ENCODE measurements at places on chromosomes 11 and 22.
A peak's percentile ranks its signal among the peaks of the same experiment; 100 is the strongest.

GRCh38 chr11:115132436-115133228, 371.6 kb downstream of the CADM1 start:
- DNase-seq: peak; percentile 19

DNA sequence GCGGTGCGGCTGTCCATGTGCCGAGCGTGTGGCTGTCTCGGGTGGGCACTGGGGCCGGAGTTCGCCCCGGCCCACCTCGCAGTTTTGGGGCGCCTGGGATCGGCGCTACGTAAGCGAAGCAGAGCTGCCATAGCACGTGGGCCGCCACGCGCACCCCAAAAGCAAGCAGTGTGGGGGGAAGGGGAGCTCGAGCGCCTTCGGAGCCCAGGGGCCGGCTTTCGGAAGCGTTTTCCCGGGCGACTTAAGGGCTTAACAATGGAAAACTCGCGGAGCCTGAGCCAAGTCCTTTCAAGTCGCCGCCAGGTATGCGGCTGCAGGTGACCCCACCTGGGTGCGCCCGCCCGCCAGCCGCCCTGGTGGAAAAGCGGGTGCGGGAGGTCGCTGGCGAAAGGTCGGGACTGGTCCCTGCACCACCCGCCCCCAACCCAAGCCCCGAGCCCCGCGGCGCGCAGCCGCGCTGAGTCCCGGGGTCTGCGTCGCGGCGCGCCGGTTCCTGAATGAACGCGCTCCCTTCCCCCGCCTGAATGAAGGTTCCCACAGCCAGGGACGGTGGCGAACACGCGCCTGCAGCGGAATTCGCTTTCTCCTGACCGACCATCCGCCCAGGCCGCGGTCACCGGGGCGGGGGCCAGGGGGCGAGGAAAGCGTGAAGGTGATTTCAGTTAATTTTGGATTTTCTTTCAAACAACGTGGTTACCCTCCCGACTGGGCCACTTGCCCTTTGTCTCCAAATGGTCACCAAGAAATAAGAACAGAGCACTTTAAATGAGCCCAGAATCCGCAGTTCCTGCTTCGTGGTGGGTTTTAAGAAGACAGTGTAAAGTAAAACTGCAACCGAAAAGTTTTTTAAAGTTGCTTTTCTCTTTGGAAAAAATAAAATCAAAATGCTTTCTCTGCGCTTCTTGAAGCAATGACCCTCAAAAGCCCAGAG, 2.8 kb upstream of the CCND1 start:
- DNase-seq: peak; percentile 89

- no peak for DNase-seq
Observed at GRCh38 chr11:23097891-23098290, 237.6 kb upstream of the CCDC179 start.

- DNase-seq: no peak
Observed at GRCh38 chr22:46148816-46149511, 1.4 kb upstream of the PPARA start.

DNA sequence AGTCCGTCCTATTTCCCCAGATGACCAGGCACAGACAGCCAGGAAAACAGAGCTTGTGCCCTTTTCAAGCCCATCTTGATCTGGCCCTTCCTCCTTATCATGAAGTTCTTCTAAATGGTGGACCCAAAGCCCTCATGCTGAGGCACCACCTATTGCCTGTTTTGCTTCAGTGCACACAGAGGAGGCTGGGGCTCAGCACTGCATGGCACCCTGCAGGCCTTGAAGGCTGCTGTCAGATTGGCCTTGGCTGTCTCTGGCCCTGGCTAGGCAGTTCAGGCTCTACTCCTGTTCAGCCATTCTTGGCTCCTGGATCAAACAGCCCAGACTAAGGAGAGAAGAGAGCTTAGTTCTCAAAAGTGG, 49.2 kb downstream of the OTOG start:
- no peak for DNase-seq

DNA sequence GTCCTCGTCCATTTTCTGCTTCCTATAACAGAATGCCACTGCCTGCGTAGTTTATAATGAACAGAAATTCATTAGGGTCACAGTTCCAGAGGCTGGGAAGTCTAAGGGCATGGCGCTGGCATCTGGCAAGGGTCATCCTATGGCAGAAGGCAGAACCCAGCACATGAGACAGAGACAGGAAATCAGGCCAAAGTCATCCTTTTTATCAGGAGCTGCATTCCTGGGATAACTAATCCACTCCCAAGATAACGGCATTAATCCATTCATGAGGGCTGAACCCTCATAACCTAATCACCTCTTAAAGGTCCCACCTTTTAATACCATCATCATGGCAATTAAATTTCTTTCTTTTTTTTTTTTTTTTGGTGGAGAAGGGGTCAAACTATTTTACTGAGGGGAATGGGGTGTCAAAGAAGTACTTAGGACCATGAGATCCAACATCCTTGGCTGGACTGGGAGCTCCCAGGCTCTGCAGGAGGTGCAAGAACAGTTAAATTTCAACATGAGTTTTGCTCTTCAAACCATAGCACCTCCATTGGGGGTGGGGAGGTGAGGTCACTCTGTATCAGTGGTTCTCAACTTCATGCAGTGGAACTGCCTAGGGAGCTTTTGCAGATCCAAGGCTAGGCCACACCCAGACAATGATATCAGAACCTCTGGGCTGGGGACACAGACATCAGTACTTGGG, 4.4 kb downstream of the TMEM109 start:
- no peak for DNase-seq

GRCh38 chr22:27880778-27881394, 38.2 kb downstream of the PITPNB start:
- peak; percentile 71 for DNase-seq

GRCh38 chr11:72780296-72781062, 13.4 kb downstream of the STARD10 start:
- no peak for DNase-seq

- no peak for DNase-seq
Observed at GRCh38 chr11:19012636-19013035, 47.9 kb downstream of the MRGPRX2 start.

DNA sequence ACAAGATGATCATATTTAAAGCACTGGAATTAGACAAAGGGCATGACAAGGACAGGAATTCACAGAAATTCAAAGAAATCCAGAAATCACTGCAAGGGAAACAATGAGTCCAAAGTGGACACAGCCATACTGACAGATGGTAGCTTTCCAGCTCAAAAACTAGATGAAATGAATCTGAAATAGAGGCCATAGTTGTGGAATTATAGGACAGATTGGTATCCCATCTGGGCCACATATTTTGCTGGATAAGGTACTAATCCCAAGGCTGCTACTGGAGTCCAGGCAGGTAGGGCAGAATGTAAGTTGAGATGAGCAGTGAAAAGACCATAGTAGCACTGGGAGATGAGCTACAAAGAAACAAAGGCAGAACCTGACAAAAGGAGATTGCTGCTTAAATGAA, 258.3 kb upstream of the ANO3 start:
- DNase-seq: no peak

- peak; percentile 90 for DNase-seq
Observed at GRCh38 chr11:69642913-69643632, 2.1 kb downstream of the CCND1 start.

GRCh38 chr11:68988491-68988890, 7.7 kb upstream of the MRGPRD start:
- DNase-seq: no peak

DNA sequence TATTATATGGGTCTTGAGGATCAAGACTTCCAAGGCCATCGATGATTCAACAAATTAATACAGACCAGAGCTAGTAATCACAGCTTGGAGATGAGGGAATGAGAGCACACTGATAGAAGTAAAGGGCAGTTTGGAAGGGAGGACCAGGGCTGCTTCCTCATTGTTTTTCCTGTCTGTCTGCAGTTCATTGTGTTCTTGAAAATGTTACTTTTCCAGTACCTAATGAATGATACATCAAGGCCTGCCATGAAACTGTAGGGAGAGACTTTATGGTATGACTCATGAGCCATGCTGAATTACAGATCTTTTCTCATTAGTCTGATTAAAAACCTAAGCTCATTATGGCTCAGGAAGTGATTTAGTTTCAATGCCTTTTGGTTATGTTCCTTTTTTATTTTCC, 855.6 kb downstream of the KCNA4 start:
- no peak for DNase-seq

DNA sequence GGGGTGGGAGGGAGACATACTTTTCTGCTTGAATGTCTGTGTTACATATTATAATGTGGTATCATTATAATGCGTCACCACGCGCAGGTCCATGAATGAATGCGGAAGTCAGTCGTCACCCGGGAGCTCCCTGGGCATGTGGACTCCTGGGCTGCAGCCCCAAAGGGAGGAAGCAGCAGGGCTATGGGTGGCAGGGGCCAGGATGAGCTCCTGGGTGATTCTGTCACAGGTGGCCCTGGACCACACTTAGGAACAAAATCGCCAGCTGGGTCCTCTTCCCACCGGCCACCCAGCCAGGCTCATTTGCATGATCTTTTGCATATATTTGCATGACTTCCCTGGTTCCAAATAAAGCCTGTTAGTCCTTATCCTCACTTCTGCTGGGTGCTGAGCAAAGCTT, 51.2 kb downstream of the KCNJ4 start:
- no peak for DNase-seq

GRCh38 chr11:108733479-108734116, 68.7 kb downstream of the DDX10 start:
- DNase-seq: no peak

- DNase-seq: no peak
Observed at GRCh38 chr11:2689651-2690575, 9.9 kb downstream of the KCNQ1OT1 start.

- peak; percentile 22 for DNase-seq
Observed at GRCh38 chr11:131146827-131147490, 223.5 kb upstream of the NTM start.

DNA sequence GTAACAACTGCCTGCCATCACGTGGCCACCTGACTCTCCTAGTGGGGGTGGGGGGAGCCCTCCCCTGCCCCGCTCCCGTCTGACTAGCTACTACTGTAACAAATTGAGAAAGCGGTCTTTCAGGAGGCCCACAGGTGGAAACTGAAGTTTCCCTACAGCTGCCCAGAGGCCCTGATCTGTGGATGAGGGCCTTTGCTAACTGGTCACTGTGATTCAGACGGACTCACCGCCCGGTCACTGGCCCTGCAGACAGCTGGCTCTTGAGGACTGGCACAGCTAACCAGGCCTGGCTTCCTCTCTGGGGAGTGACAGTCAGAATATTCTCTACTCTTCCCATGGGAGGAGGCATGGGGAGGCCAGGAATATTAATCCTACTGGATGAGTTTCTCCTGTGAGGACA, 116.8 kb downstream of the ARHGAP8 start:
- DNase-seq: no peak

DNA sequence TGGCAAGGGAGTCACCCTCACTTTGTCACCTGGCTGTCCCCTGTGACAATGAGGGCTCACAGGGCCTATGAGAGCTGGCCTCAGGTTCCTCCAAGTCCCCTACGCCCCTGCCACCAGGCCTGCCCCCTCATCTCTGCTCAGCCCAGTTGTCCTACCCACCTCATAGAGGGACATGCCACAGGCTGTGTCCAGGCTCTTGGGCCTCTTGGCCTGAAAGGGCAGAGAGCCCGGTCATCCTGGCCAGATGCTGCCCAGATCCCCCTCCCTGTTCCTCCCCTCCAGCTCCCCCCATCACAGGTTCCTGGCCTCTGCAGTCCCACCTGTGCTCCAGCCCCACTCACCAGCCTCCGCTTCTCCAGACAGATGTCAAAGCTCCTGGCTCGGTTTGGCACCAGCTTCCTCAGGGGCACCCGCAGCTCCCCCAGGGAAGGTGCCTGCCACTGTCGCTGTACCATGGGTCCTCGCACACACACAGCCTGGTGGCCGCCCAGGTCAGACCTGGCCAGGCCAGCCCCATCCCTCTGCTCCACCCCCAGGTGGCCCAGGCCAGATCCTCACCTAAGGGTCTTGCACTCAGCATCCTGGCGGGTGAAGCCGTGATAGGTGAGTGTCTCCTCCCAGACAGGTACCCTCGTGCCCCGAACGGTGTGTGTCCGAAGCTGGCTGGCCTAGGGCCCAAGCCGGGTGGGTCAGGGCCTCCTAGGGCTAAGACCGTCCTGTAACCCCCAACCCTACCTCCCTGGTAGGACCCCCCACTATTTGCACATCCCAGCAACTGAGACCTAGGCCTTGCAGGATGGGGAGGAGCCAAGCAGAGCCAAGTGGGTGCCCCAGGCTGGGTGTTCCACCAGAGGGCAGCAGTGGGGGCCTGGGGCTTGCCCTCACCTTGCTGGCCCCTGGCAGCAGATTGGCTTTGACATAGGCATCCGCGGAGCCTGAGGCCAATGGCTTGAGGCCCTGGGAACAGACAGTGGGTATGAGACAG, 8.3 kb downstream of the NDUFV1 start:
- DNase-seq: peak; percentile 76

DNA sequence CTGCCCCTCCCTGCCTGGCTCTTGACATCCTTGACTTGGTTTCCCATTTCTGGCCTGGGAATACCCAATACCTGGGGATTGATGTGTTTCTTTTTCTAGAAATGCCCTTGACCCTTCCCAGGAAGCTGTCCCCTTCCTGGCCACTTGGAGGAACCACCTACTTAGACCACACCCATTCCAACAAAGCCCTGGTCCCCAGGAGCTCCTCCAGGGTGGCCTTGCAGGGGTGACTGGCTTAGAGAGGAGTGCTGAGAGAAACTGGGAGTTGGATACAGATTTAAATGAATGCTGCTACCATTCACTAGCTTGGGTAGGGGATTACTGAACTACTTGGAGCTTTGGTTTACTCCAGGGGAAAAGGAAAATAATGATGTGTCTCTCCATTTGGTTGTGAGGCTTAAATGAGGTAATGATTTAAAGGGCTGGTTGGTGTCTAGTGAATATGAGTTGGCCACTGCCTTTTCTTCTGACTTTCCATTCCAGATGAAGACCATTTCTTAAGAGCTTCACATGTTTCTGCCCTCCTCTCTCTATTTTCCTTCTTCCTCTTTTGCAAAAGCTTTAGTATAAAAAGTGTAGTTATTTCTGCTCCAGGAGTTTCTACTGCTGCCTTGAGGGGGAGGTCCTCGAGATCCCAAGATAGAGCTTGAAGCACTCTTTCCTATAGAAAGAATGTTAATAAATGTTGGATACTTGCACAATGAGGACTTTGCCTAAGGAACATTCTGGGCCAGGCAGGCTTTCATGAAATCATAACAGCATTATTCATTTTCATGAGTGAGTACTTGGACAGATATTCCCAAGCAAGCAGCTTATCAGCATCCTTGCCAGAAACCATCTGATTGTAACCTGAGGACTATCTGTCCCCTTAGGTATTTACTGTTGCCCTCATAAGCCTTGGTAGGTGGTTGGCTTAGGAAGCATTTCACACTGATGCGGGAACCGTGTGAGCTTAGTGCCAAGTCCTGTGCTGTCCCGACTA, 22.4 kb downstream of the PANX1 start:
- no peak for DNase-seq
